ENCODE measurements at places on chromosomes 7 and 10.

GRCh38 chr10:22780474-22780885 lies 66.1 kb upstream of the PIP4K2A start:
- DNase-seq = no peak

DNA sequence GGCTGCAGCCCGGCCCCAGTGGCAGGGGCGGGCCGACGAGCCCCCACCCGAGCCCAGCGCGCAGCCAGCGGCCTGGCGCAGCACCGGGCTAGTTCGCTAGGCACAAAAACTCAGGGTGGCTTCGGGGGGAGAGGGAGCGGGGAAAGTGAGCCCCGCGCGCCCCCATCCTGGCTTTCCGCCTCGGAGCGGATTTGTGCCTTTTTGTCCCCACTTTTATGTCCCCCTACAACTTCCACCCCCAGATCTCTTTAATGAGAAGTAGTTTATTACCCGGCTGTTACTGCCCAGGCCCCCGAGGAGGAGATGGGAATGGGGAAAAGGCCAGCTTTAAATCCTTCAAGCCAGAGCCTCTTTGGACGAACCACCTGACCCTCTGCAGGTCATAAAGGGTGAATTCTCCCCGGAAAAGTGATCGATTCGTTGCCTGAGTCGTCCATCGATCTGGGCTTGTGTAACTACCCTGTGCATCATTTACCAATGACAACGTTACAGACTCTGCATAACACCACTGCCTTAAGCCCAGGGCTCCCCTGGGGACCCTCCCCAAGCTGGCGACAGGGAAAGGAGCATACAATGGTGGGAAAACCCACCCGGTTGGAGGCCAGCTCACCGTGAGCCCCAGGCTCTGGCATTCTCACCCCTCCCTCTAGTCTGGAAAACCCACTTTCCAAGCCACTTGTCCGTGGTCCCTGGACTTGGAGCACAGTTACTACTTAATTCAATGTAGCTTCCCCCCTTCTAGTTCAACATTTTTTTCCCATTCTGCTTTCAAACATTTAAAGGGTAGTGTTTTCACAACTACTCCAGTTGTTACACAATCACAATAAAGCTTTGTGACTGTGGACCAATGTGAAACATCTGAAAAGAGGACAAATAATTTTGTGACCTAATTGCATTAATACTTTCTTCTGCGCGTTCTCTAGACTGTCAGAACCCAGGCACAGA lies 748 bp upstream of the SH3PXD2A start:
- no peak for DNase-seq

- DNase-seq = no peak
Measured at GRCh38 chr10:85623758-85624157, 742.8 kb downstream of the GRID1 start.

DNA sequence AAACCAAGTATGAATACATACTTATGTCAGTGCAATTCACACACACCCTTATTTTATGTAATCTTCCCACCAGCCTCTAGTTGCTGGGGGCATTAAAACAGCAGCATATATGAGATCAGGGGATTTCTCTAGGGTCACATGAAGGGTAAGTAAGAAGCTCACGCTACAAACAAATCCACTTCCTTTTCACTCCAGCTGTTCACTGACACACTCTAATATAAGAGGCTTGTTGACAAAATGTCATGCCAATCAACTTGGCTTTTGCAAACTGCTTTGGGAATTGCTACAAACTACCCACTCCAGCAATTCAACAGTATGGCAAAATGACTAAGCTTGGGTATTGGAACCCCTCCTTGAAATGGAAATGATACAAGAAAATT lies 10.3 kb downstream of the FAM3C start:
- no peak for DNase-seq

DNA sequence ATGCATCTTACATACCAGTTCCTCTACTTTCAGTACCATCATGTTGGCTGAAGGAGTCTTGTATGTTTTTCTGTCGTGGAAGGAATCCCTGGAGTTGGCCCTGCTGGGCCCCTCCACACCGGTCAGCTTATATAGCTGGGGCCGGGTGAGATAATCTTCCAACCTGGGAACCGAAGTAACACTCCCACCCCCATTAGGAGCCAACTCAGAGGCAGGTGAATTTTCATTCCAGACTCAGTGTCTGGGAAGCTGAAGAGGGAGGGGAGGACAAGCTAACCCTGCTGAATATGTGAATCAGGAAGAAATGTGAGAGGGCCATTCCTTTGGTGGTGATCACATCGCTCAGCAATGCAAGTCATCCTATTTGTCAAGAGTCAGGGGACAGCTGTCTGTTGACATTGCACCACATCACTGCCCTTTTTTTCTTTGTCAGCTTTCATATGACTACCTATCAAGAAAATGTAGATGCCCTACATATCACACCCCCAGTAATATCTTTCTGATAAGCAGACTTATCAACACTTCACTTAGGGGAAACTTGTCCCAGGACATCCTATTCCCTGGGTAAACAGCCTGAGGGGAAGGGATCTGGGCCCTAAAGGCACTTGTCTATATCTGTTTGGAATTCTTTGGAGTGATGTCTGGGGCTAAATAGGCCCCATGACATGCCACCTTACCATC lies at the start of gene ANKRD1:
ANKRD1 (minus strand) TSS at position 102 of the 681 bp plus-strand sequence; CDS start at position 42, 60 bp downstream.
- DNase-seq = no peak

DNA sequence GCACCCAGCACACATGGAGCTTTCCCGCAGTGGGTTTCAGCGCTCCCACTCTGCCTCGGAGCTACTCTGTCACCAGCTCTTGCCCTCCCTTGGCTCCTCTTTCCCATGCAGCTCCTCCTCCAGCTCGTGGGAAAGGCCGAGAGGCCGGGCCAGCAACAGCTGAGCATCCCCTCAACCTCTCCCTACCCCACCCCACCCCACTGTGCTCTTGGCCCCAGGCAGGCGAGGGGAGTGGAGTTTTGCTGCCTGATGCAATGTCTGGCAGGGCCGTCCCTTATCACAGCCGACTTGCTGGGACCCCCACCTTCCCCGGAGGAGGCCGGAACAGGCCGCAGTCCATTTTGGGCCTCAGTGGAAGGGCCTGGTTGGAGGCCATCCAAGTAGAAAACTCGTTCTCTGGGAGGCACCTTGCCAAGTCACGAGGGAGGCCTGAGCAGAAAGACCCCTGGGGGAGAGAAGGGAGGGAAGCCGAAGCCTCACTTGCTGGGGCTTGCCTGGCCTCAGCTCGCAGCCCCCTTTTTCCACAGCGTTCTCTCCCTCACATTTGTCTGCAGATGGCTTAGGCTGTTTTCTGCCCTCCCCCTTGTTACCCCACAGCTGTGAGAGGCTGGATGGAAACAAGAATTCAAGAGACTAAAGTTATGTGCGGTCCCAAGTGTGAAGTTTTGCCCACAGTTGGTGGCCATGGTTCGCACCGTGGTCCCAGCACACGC lies 35.3 kb downstream of the CHST3 start:
- DNase-seq = no peak

DNA sequence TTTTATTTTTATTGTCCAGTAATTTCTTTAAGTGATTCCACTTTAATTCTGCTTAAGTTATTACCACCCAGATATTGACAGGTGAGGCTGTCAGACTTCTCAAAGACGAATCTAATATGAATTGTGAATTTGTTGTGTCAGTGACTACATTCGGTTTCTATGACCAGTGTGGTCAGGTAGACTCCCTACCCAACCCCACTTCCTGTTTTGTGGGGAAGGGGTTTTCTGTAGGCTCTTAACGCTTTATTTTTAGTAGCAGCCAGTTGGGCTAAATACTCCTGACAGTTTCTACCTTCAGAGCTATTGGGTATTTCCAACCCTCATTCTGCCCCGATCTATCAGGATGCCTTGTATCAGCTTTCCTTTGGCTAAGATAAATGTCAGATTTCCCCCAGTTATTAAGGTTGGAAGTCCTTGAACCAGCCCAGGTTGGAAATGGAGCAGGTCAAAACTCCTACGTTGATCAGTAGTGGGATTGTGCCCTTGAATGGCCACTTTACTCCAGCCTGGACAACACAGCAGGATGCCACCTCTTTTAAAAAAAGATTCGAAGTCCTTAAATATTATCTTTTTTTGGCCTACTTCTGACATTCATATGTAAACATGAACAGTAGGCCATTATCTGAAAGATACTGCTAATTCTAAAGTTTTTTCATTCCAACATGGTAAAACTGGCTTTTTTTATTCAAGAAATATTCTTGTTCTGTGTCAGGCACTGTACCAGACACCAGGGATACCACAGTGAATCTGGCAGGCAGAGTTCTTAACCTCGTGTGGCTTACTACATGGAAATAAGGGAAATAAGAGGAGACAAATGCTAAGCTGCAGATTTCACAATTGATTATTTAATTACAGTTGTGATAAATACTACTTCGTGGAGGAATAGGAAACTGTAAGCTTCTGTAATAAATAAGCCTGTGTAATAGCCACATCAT lies 133.3 kb upstream of the SAMD8 start:
- no peak for DNase-seq

DNA sequence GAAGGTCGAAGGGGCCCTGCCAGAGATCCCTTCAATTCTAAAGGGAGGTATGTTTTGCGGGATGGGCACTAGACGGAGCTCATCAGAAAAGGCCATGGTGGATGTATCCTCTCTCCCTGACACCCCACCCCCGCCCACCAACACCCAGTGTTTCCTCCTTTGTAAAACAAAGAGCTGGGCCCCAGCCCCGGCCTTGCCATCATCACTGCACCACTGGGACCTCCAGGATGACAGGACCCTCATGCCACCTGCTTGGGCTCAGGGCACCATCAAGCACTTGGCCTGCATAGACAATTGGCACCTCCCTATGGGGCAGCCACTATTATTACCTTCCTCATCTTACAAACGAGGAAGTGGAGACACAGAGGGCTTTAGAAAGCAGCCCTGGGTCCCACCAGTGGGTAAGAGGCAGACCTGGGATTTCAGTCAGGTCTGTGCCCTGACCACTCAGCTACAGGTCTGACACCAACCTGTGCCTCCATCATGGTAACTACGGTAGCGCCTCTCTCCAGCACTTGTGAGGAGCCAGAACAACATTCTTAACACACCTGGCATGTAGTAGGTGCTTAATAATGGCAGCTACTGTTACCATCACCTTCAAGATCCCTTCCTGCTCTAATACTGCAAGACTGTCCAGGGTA lies 2.0 kb downstream of the CALML3 start:
- no peak for DNase-seq
